ENCODE measurements at places on chromosomes 5 and 9.

DNA sequence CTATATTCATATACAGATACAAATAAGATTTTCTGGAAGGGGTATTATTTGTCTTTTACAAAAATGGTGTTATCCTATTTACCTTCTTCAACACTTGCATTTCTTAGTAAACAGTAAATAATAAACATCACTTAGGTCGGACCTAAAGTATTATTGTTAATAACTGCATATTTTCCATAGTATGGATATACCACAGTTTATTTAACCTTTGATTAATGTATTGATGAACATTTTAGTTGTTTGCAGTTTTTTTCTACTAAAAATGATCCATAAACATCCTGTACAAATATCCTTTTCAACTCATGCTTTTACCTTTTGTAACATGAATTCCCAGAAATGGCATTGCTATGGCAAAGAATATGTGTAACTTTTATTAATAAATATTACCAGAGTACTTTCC is 83.4 kb downstream of the NDUFAF2 start:
- DNase-seq, result no peak

GRCh38 chr9:118473521-118473920 is 769.3 kb downstream of the TLR4 start:
- no peak for DNase-seq

- DNase-seq, result no peak
Observed at GRCh38 chr5:55308254-55308836, 556 bp downstream of the MTREX start.

GRCh38 chr5:159049844-159050315 is 49.8 kb downstream of the EBF1 start:
- no peak for DNase-seq

DNA sequence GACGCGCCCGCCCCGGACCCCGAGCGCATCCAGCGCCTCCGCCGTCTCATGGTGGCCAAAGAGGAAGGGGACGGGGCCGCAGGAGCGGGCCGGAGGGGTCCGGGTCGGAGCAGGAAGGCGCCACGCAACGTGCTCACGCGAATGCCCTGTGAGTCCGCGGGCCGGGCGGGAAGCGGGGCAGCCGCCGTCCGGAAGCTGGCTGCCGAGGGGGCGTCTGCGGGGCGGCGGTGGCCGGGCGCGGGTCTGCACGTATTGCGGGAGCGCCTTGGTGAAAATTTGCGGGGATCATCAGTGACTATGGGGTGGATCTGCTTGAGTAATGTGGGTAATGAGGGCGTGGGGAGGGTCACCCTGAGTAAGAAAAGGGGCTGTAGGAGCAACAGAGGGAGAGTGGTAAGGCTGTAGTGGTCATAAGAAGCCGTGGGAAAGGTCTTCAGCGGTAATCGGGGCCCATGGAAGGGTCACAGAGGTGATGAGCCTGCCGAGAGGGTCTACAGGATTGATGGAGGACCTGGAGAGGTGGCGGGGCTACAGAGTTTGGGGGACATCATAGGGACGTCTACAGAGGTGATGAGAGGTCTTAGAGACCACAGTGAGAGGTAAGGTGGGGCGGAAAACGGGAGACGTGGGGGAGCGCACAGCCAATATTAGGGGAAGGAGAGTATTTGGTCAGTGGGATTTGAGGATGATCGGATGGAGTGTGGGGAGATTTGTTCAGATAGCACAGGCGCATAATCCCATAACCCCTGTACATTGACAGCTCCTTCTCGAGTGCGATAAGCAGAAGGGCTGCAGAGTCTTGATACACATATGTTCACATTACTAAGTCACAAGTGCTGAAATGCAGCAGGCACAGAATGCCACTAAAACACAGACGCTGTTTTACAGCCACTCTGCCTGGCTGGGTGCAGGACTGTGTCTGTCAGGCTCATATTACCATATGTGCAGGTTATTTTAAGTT is 819 bp downstream of the LSM11 start:
- DNase-seq, result no peak

DNA sequence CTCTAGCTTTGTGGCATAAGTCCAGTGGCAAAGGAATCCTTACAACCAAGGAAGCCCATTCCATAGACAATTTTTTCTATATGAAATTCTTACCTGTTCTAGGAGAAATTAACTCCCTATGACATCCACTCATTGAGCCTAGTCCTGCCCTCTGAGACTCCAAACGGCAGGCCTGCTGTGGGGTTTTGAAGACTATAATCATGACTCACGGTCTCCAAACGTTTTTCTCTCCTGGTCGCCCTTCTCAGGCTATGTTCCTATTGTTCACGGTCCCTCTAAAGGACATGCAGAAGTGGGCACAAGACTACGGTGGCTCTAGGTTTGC is 611 bp downstream of the EXOSC3 start:
- no peak for DNase-seq

- no peak for DNase-seq
Observed at GRCh38 chr9:100324594-100325200, 28.0 kb downstream of the TEX10 start.

GRCh38 chr9:112848316-112849151 is 42.1 kb downstream of the SLC46A2 start:
- no peak for DNase-seq

- DNase-seq, result no peak
Observed at GRCh38 chr9:96020792-96021550, 145.5 kb downstream of the ERCC6L2 start.

DNA sequence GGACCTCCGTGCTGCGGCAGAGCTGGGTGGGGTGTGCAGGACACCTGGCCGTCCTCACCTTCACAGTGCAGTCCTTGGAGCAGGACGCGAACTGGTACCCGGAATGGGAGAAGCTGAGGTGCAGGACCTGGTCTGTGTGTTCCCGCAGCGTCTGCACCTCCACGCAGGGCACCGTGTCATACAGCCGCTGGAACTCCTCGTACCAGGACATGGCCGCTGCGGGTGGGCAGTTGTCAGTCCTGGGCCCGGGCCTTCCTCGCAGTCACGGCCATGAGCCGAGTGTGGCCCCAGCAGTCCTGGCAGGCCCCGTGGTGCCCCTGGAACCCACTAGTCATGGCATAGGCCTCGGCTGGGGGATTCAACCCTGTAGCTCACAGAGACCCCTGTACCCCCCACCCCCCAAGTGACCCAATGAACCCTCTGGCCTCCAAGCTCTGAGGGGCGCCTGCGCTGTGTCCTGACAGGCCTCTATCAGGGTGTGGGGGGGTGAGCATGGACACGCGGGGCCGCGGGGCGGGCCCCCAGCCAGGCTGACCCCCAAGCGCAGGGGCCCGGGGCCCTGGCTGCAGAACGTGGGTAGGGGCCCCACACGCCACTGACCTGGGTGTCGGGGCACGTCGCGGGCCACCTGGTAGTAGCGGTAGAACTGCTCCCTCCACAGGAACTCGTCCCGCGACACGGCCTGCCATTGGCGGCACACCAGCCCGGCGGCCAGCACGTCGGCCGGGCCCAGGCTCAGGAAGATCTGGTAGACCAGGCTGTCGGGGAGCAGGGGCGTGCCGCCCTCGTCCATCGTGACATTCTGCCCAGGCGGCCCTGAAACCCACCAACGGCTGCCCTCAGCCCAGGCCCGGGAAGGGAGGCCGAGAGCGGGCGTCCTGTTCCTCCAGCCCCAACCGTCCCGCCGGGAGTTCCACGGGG is 987 bp downstream of the FBXW5 start:
- no peak for DNase-seq

DNA sequence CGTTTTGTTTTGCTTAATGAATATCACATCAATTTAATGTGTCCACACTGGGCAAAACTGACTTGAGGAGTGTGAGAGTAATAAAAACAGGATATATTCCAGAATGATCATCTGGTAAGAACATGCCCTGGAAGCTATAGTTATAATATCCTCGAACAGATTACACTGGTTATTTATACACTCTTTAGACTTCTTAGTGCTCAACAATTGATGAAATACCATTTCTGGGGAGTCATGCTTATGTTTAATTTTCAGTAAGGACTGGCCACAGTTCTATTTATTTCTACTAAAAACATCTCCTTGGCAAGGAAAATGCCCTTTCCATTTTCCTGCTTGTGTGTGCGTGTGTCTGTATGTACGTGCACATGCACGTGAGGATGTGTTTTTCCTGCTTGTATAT is 205.0 kb downstream of the TRIO start:
- DNase-seq, result no peak

DNA sequence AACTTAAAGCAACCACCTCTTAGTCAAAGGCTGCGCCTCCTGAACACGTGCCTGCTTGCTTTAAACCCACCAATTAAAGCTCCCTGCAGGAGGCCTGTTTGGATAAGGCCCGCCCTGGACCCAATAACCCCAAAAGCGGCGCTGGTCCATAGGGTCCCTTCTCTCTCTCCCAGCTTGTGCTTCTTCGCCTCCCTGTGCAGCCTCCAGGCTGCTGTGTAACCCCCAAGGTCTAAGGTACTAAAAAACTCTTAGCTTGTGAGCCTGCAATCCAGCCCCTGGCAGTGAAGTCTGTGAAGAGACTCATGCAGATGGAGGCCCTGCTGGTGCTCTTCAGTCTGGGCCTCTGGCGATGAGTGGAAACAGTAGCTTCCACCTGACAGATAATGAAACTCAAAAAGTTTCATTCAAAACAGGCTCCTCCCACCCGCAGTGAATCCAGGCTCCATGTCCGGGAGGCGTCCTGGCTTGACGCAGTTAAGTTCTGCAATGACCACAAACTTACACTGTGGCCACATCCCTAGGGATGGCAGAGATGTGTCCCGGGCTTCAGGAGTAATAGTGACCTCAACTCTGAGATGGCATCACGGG is 97.3 kb downstream of the PRRT1B start:
- no peak for DNase-seq

DNA sequence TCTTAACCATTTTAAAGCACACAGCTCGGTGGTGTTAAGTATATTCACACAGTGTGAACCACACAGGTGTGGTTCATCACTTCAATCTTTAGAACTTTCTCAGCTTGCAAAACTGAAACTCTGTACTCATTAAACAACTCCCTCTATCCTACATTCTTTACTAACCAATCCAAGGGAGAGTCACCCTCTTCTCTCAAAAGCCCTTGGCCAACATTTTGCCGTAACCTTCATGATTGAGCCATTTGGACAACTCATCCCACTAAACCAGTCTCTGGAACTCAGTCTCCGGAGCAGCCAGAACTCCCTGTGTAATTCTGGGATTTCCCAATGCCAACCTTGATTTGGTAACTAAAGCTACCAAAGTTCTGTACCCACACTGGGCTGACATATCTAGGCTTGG is 84.7 kb downstream of the TTC39B start:
- DNase-seq, result no peak

GRCh38 chr9:77926371-77926878 is 105.2 kb downstream of the GNAQ start:
- DNase-seq, result no peak

GRCh38 chr9:129751841-129752801 is 721 bp downstream of the PTGES start:
- DNase-seq, result no peak

- DNase-seq, result peak; percentile 77
Observed at GRCh38 chr5:157283434-157283833, 17.5 kb downstream of the CYFIP2 start.

GRCh38 chr9:90393365-90394152 is 249.1 kb downstream of the DIRAS2 start:
- DNase-seq, result no peak

Data from GM12864 (cell line).